Stimulated activated CD4-positive, alpha-beta T cell treated with anti-CD3 and anti-CD28 coated beads, TNF-alpha, amount 100 ng/mL, for 48 hours (primary cell): ENCODE measurements at places on chromosomes 1 and 21.

- DNase-seq, result no peak
Measured at GRCh38 chr1:109281680-109282496, 1.1 kb downstream of the PSRC1 start.

DNA sequence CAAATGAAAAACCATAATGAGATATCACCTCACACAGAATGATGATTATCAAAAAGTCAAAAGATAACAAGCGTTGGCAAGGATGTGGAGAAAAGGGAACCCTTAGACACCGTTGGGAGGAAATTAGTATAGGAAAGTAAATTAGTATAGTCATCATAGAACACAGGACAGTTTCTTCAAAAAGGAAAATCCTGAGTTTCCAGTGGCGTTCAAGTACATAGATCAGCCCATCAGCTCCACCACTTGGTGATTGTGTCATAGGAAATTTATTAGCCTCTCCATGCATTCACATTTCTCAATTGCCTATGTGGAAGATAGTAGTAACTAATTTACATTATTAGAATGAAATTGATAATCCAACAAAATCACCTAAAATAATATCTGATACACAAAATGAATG, 20.8 kb upstream of the GBP2 start:
- no peak for DNase-seq

DNA sequence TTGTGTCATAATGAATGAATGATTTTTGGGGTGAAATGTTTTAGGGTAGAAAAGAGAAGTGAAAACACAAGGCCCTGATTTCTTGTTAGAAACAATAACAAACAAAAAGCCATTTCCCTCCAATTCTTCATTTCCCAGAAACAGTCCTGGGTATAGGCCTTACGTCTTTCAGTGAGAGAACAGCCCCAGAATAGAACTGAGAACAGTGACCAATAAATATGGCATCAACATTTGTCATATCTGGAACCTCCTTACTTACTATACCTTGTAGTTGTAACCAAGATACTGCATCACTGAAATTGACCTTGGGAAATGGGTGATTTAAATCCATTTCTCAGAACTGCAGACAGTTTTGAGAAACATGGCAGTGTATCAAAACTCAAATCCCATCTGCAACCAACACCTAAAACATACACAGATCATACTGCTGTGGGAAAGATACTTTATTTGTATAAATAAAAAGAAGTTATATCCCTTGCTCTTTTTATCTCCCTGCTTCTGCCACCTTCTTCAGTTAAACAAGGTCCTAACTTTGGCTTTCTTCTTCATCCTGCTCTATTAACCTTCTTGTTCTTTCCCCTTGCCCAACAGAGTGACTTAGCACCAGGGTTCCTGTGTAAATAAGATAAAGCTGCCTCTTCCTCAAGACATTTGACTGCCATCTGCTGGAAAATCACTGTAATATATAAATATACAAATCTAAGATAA, 19.5 kb downstream of the XKR8 start:
- no peak for DNase-seq

DNA sequence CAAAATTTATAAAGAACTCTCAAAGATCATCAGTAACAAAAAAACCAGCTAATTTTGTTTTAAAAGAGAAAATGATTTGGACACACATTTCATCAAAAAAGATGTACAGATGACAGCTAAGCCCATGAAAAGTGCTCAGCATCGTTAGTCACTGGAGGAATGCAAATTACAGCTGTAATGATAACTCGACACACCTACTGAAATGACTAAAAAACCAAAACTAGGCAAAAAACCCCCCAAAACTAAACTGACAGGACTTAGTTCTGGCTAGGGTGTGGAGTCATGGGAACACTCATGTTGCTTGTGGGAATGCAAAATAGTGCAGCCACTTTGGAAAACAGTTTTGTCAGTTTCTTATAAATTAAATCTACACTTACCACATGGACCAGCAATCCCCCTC, 59.5 kb downstream of the CNIH3 start:
- DNase-seq, result no peak

DNA sequence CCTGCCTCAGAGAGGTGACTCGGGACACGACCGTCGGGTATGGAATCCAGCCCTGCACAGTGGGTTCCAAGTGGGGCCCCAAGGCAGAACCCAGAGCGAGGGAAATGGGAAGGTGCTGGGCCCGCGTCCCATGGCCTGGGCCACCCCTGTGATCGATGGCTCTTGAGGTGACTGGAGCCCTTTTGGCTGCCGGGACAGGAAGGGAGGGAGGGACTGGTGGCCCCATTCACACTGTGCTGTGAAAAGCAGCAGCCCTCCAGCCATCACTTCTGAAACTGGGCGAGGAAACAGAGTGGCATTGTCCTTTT, 110.4 kb upstream of the IFFO2 start:
- DNase-seq, result no peak

DNA sequence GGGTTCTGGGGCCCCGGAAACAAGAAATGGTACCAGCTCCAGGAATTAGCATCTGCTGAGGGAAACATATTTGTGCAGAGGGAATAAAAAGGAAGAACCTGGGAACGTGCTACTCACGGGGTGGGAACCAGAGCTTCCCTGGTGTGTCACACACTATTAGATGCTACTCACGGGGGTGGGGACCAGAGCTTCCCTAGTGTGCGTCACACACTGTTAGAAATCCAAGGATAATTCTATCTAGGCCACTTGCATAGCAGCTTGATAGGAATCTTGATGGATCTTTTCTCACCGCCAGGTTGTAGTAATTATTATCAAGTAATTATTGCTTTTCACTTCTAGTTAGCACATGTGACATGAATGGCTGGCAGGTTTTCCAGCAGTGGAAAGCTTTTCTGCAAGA, 54.5 kb upstream of the SCCPDH start:
- no peak for DNase-seq

GRCh38 chr1:87231703-87232367, 96.8 kb upstream of the LMO4 start:
- DNase-seq, result no peak

DNA sequence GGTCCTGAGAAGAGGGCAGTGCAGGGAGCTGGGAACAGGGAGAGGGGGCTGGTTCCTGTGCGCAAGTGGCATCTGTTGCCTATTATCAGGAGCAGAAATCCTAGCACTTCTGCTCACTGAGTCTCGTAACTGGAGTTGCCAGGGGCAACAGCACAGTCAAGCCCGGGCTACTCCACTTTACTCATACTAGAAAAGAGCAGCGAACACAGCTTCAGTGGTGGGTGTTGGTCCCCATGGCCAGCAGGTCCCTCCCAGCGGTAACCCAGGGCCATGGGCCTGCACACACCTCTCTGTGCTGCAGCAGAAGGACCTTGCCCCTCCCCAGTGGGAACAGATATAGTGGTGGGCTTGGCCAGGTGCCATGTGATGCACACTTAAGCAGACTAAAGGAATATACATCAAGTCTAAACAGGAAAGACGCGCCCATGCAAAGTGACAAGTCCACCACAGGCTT, 8.5 kb downstream of the PYCR2 start:
- DNase-seq, result no peak

DNA sequence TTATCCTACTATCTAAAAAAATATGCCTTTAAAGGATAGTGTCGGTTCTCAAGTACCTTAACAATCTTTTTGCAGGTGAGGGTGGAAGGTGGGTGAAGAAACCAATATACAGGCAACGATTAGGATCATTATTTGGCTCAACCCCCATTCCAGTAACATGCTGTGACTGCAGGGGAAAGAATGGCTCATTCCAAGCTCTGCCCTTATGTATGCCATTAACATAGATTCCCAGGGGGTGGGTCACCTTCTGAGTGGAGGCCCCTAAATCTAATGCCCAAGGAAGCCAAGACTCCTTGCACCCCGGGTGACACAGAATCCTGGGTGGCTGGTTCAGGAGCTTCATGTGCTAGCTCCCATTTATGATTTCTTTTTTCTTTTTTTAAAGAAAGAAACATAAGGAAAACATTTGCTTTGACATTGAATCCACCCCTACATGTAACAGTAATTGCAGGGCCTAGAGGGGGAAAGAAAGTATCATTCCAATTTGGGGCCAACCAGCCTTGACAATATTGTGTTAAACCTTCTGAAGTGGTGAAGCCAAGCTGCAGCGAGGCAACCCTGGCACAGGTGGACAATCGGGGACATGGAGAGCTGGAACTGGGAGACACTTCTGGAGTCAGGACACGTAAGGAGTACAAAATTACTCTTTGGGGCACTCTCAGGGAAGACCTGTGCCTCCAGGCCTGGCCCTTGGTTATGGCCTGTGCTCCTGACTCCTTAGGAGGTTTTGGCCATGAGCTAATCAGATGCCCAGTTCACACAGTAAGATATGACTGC, 200.3 kb downstream of the PBX1 start:
- no peak for DNase-seq

GRCh38 chr1:189538271-189538670, 939.4 kb downstream of the BRINP3 start:
- no peak for DNase-seq

DNA sequence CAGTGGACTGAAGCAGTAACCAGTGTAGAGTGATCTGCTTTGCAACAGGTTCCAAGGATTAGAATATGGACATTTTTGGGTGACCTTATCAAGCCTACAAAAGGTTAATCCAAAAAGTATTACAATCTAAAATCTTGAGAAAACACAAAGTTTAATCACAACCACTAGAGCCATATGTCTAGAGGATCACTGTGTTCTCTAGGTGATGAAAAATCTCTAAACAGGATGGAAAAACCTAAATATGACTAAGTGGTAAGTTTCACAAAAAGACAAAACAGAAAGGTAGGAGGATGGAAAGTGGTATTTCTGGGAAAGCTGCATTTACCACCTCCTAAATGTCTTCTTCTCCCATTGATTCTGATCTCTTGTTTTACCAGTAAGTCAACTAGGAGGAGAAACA, 411.1 kb upstream of the CXADR start:
- DNase-seq, result no peak

DNA sequence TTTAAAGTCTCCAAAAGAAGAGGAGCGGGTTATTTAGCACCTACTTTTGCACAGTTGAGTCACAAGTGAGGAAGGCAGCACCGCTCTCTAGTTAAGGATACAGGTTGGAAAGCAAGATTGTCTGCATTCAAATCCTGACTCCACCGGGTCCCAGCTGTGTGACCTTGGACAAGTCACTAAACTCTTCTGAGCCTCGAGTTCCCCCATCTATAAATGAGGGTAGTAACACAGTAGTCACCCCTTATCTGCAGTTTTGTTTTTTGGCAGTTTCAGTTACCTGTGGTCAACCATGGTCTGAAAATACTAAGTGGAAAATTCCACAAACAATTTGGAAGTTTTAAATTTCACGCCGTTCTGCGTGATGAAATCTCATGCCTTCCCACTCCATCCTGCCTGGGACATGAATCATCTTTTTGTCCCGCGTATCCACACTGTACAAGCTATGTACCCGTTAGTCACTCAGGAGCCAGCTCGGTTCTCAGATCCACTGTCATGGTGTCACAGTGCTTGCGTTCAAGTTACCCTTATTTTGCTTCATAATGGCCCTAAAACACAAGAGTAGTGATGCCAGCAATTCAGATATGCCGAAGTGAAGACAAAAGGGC, 49.4 kb downstream of the CAPZB start:
- DNase-seq, result no peak

GRCh38 chr1:202811296-202812175, 782 bp downstream of the PCAT6 start:
- DNase-seq, result peak; percentile 36

GRCh38 chr1:12597792-12598191, 20.2 kb downstream of the DHRS3 start:
- DNase-seq, result no peak

GRCh38 chr1:13701271-13701640, 1.3 kb downstream of the PRDM2 start:
- no peak for DNase-seq

GRCh38 chr1:67162954-67163353, 3.3 kb upstream of the IL23R start:
- peak; percentile 54 for DNase-seq

GRCh38 chr1:56065729-56066128, 513.6 kb downstream of the PLPP3 start:
- no peak for DNase-seq

- DNase-seq, result no peak
Measured at GRCh38 chr1:205681364-205681763, 1.1 kb upstream of the SLC45A3 start.

DNA sequence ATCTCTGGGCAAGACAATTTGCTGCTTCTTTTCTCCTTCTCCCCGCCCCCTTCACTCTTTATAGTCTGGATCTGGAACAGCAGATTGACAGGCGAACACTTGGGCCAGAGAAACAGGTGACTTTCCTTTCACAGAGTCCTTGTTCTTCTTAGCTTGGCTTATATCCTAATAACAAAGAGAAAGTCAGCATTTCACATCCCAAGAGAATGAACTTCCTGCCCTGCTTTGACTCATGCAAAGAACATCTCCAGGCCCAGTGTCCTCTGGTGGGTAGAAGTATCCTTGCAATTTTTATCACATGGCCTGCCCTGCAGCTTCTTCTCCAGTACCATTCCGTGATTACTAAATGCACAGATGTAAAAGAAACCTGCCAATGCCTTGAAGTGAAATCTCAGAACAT, 764.4 kb downstream of the ADGRL2 start:
- no peak for DNase-seq

- no peak for DNase-seq
Measured at GRCh38 chr1:156773607-156774006, 6.3 kb downstream of the PRCC start.

GRCh38 chr21:17611414-17612022, 1.2 kb downstream of the BTG3 start:
- DNase-seq, result peak; percentile 69

DNA sequence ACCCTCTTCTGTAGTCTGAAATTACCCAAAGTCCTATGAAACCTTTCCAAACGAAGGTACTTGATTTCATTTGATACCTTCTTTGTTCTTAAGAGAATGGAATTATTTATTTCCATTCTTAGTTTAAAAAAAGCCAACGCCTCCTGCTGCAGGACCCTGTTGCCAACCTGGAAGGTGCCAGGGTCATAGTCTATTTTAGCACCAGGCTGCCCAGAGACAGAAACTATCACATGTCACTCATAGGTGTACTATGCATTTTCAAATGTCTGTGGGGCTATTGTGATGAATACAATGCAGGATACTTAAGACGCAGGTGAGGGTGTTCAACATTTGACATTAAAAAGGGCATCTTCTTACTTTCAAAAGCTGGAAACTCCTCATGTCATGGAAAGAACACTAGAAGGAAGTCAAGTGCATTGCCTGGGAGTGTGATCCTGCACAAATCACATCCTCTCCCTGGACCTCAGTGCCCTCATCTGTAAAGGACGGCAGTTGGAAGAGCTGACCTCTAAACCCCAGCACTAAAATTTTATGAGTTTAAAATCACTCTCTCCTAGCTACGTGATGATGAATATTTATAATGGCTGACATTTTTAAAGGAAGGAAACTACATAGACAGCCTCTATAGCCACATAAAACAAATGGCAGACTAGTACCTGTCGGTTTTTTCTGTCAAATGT, 107.3 kb upstream of the SYT6 start:
- no peak for DNase-seq

DNA sequence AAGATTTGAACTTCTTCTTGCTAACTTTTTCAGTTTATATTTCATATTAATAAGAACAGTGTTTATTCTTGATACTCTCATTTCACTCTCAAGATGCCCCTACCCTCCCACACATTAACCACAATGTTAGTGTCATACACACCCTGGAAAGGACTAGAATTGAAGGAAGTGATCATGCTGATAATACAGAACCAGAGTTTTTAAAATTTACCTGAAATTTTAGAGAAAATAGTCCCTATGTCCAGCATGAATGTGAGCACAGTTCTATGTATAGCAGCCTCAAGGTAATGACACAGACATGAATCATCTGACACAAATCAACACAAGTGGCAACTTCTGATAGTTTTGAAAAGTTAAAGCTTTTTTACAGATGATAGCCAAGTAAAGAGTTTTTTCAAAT, 26.0 kb downstream of the RGS1 start:
- DNase-seq, result no peak
